ENCODE measurements at places on chromosomes 16 and 17.

- no peak for DNase-seq
These were observed 852.9 kb upstream of the CDH8 start for GRCh38 chr16:62889097-62889496.

DNA sequence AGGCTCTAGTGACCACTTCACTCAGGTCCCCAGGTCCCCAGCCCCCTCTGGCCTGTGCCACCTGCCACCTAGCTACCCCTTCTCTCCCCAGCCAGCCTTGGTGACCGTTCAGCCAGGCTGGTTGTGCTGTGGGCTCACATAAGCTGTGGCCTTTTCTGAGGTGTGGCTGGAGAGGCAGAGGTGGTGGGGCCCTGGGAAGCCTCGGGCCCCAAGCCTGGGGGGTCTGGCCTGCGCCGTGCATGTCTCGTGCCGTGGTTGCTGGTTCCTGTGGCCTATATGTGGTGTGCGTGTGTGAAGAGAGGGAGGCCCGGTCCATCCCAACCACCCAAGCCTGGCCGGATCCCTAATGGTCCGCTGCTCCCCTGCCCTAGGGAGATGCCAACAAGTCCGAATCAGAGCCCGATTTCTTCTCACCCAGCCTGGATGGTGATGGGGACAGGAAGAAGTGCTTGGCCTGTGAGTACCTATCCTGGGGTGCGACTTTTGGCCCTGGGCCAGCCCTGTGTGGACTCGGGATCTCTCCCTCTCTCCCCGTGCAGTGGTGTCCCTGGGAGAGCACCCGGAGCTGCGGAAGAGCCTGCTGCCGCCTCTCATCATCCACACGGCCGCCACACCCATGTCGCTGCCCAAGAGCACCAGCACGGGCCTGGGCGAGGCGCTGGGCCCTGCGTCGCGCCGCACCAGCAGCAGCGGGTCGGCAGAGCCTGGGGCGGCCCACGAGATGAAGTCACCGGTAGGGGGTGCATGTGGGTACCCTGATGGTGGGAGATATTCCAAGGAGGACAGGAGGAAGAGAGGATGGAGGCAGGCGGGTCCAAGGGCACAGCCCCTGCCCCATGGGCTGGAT lies 35.9 kb downstream of the CACNA1G start:
- DNase-seq, result no peak

DNA sequence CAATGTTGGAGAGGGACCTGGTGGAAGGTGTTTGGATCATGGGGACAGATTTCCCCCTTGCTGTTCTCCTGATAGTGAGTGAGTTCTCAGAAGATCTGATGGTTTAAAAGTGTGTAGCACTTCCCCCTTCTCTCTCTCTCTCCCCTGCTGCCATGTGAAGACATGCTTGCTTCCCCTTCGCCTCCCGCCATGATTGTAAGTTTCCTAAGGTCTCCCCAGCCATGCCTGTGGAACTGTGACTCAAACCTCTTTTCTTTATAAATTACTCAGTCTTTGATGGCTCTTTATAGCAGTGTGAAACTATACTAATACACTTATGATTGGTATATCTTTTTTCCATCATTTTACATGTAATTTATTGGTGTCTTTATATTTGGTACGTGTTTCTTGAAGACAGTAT lies 13.4 kb downstream of the ADGRG5 start:
- no peak for DNase-seq

- no peak for DNase-seq
These were observed 477.5 kb downstream of the WWOX start for GRCh38 chr16:78576941-78577340.

- DNase-seq, result no peak
These were observed 41.3 kb upstream of the MNT start for GRCh38 chr17:2442166-2442565.

- no peak for DNase-seq
These were observed 567 bp downstream of the SOX9 start for GRCh38 chr17:72121164-72122009.

Measured in CD4-positive, alpha-beta T cell treated with Interleukin-1 beta for 1 hour (primary cell).